Natural killer cell treated with Interleukin-12 subunit alpha and Interleukin-12 subunit beta and Interleukin-15 and Interleukin-18, amount 100 ng/mL, for 72 hours (primary cell): ENCODE measurements at places on chromosomes 1 and 21. TPM values are rescaled to one million over a fixed set of nuclear protein-coding genes. Genes with fewer than 3 reads are reported as not detected.

Gene RUNX3
- total RNA-seq = 177 TPM

Gene ATXN7L2
- total RNA-seq = 8.4 TPM

Gene LHX8
- not detected for total RNA-seq

DNA sequence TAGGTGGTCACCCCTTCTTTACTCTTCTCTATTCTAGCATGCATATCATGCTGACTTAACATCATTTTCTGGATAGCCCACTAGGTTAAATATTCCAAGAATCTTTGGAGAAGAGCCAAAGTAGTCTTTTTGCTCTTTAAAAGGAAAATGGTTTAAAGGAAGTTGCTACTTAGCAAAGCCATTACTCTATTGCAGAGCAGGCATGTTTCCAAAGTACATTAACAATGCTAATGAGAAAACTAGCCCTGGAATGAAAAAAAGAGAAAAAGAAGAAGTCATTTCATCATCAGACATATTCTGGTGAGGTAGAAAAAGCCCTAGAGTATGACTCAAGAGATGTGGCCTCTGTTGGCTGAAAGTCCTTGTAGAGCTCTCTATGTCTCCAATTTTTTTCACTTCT, 74.0 kb downstream of the NUF2 start:
- no peak for DNase-seq

GRCh38 chr1:202208351-202208857, 14.8 kb downstream of the LGR6 start:
- no peak for DNase-seq

DNA sequence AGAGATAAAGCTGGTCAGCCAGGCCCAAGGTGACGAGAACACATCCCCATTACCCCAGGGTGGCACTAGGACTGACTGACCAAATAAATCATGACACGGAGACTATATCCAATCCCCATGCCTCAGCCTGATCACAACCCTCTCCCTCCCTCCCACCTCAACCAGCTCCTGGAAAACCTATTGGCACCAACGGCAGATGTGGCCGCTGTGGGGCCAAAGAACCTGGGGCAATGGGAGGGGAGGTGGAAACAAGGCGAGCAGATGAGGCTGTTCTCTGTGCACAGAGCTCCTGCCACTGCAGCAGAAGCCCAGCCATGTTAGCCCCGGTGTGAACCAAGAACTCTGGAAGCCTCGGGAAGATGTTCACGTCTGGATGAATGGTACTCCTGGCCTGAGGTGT, 77.6 kb downstream of the CD247 start:
- no peak for DNase-seq

- no peak for DNase-seq
These were observed 21.1 kb upstream of the H3-3A start for GRCh38 chr1:226041419-226041818.

- no peak for DNase-seq
These were observed 31.4 kb upstream of the OLIG2 start for GRCh38 chr21:32994305-32994704.

- DNase-seq = no peak
These were observed 10.0 kb downstream of the SLC16A4 start for GRCh38 chr1:110380672-110381283.

- no peak for DNase-seq
These were observed 1.0 kb upstream of the KAZN start for GRCh38 chr1:14597343-14598006.

- no peak for DNase-seq
These were observed 44.4 kb downstream of the HHAT start for GRCh38 chr1:210372931-210373627.

DNA sequence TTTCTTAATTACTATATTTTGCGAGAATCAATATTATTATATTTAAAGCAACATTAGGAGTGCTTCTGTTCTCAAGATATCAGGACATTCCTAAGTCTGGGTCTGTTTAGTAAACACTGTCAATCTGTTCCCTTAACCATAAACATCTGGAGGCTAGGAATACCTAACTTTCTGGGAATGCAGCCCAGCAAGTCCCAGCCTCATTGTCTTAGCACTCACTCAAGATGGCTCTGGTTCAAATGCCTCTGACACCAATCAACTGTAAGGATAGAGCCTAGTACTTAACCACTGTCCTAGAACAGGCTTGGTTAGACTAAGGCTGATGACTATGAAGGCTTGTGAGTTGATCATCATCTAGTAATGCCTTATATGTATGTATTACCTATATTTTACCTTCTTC, 61.5 kb downstream of the TNN start:
- no peak for DNase-seq

Gene PLA2G4A
- 1.2 TPM for total RNA-seq

DNA sequence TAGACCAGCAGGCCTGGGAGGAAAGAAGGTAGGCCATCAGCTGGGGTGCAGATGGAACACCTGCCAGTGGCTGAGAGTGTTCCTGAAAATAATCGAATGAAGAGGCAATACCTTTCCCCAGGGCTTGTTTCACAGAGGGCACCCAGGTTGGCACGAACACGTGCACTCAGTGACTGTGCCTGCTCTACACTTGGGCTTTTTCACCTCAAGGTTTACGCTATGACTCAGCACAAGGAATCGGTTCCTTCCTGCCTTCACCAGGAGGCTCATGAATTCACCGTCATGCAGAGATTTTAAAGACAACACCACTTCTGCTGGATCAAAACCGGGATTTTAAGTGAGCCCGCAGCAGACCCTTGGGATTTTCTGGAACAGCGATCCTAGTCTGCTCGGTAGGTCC, 118.5 kb upstream of the ADAR start:
- DNase-seq = no peak

Gene HEYL
- total RNA-seq = not detected

Gene IL19
- total RNA-seq = not detected

DNA sequence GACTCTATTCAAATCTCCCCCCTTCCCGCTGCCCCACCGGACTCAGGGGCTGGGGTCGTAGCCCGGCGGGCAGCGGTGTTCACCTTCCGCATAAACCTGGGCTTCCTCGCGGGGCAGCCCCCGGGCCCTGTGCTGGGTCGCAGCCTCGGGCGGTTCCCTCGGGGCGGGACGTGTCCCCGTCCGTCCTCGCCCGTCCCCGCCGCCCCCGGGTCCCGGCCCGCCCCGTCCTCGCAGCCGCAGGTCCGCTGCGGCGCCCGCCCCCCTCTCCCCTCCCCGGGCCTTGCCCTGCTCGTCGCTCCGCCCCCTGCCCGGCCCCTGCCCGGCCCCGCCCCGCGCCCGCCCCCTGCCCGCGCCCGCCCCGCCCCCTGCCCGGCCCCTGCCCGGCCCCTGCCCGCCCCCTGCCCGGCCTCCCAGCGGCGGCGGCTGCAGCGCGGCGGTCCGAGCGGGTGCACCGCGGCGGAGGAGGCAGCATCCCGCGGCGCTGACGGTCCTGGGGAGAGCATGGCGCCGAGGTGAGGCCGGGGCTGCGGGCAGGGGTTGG, at the start of gene COL18A1:
Gene COL18A1 (plus strand): TSS at position 436 of the 541 bp plus-strand sequence. CDS start 66 bp downstream, at position 502.
- DNase-seq = no peak

GRCh38 chr21:42677339-42678321, 24.2 kb downstream of the PDE9A start:
- DNase-seq = no peak
